Muscle of arm (tissue), 14 donors: ENCODE measurements at places on chromosomes 6 and 20.

DNA sequence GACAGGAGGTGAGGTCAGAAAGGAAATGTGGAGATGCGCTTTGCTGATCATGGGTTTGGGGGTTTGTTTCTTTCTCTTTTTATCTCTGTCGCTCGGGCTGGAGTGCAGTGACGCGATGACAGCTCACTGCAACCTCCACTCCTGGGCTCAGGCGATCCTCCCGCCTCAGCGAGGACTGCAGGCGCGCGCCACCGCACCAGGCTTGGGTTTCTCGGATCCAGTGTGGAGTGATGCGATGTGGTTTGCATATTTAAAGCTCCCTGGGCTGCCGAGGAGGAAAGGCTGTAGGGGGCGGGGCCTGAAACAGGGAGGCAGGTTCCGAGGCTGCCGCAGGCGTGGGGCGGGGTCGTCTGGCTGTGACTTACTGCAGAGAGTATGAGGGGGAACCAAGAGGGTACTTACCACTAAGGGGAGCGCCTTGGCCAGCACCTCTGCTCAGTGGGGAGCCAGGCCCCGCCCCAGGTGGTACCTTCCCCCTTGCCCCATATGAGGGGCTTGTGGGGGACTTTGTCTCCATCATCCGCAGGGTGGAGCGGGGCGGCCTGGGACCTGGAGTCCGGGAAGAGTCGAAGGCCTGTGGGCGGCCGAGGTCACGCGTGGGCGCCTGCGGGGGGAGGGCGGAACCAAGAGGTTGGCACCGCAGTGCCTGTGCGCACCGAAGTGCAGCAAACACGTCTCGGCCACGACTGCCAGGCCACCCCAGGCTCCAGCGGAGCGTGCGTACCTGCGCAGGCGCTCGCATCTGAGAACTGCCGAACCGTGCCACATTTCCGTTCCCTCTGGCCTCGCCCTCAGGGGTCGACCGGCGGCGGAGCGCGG lies 12.7 kb upstream of the BAK1 start:
- DNase-seq = no peak

DNA sequence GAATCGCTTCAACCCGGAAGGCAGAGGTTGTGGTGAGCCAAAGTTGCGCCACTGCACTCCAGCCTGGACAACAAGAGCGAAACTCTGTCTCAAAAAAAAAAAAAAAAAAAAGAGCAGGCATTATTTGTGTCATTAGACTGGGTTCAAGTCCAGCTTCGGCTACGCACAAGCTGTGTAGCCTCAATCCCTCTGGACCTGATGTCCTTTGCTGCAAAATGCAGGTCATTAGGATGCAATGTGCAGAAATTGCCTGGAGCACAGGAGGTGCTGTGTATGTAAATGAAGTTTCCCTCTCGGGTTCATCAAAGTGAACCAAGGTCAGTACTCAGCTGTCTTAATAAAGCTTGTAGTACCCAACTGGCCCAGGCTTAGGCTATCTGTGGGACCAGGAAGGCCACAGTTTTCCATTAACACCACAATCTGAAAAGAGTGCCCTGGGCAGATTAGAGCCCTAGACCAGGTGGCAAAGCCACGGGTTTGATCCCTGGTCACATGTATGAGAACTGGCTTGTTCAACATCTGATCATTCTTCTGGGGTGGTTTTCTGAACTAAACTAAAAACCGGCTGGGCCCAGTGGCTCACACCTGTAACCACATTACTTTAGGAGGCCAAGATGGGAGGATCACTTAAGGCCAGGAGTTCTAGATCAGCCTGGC lies 155.3 kb downstream of the ZMYND8 start:
- no peak for DNase-seq

GRCh38 chr6:47363736-47364135 lies 54.0 kb upstream of the TNFRSF21 start:
- DNase-seq = no peak

GRCh38 chr6:38503032-38503773 lies 136.5 kb downstream of the BTBD9 start:
- no peak for DNase-seq

- DNase-seq = no peak
Measured at GRCh38 chr20:5153612-5154542, 27.1 kb downstream of the CDS2 start.

GRCh38 chr6:80922916-80923455 lies 816.5 kb downstream of the BCKDHB start:
- DNase-seq = peak; percentile 47

DNA sequence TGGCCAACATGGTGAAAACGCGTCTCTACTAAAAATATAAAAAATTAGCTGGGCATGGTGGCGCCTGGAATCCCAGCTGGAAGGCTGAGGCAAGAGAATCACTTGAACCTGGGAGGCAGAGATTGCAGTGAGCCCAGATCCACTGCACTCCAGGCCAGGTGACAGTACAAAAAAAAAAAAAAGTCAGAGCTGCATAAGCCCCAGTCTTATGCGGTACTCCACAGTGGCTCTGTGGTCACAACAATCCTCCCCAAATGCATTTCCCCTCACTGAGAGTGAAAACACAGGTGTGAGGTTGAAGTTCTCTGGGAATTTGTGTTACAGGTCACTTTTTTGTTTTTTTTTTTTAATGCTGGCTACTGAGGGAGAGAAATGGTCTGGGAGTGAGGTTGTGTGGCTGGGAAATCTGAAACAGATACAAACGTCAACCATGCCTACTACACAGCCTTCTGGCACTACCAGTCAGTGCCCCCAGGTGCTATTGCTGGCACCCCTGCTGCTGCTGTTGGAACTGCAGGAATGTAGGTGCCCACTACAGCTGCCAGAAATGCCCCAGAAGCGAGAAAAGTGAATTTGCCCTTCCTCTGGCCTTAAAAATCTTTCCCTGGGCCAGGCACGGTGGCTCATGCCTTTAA lies 5.7 kb downstream of the MRPS26 start:
- DNase-seq = no peak

GRCh38 chr6:26457264-26457805 lies 420 bp upstream of the BTN2A1 start:
- no peak for DNase-seq
